Karpas-422 (cell line): ENCODE measurements at places on chromosomes 5 and 9. TPM values are rescaled to one million over a fixed set of nuclear protein-coding genes. Genes with fewer than 3 reads are reported as not detected.

SLC6A19 gene
- total RNA-seq = not detected in 2 replicates

DNA sequence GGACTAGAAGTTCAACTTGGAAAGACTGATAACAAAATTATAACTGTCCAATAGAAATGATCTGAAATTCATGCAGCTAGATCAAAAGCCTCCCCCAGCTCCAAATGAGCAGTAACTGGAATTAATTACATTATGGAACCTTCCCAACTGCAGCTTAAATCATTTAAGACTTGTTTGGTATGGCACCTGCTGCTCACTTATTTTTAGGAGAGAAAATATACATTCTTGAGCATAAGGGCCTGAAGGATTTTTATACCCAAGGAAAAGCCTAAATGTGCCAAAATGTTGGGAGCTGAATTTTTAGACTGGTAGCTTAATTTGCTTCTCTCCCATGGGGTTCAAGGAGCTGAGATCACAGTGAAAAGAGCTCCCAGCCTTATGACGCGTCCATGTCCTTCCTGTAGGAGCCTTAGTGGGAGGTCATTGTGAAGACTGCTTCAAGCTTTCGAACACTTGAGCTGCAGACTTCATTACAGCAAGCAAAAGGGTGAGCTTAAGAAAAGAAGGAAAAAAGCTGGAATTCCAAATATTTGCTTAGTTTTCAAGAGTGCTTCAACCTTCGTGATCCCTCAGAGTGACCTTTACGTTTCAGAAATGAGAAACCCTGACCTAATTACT, 276.0 kb downstream of the DMAC1 start:
- no peak for DNase-seq

DNA sequence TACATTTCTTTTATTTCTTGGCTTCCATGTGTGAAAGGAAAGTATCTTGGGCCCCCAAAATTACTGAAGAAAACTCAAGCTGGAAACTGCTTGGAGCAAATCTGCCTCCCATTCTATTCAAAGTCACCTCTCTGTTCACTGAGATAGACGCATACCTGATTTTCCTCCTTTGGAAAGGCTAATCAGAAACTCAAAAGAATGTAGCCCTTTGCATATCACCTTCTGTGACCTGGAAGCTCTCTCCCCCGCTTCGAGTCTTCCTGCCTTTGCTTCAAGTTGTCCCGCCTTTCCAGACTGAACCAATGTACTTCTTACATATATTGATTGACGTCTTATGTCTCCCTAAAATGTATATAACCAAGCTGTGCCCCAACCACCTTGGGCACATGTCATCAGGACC, 5.0 kb upstream of the RXFP3 start:
- no peak for DNase-seq

DNA sequence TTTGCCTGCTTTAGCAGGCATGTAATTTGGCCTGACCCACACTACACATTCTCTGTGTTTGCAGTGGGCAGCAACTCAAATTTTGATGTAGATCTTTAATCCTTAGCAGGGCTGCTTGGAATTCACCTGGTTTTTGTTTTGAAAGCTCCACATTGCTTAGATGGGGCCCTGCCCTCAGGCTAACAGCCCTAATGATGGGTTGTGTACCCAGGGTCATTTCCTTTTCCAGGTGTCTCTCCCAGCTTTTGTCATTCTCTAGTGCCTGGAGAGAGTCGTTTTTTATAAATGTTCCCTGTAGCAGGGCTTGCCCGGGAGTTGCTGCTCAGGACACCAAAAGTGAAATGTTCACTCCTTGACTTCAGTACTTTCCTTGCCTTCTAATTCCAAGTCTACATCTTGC, 126.3 kb downstream of the TRIO start:
- no peak for DNase-seq

C9orf57 gene
- total RNA-seq = not detected in 2 replicates

GRCh38 chr9:80699511-80699998, 989.8 kb downstream of the TLE1 start:
- DNase-seq = no peak

DNA sequence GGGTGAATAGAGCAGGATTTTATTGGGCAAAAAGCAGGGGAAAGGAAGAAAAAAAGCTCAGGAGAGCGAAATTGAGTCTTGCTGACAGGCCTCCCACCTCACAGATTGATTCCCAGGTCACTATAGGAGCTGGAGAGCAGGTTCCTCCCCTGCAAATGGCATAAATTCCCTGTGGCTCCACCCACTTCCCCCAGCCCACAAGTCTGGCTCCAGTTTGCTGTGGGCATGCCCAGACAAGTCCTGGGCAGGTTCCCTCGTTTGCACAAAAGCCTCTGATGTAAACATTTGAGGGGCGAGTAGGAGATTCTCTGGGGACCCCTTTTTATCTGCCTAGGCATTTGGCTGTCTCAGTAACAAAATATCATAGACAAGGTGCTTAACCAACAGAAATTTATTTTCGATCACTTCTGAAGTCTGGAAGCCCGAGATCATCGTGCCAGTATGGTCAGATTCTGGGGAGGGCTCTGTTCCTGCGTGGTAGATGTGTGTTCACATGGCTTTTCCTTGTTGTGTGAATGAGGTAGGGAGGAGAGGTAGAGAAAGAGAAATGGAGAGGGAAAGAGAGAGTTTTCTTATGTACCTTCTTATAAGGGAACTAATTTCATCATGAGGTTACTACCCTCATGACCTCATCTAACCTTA, 614.5 kb downstream of the MAT2B start:
- DNase-seq = no peak

GPR150 gene
- 0.34 and 0.51 TPM in 2 replicates for total RNA-seq

DNA sequence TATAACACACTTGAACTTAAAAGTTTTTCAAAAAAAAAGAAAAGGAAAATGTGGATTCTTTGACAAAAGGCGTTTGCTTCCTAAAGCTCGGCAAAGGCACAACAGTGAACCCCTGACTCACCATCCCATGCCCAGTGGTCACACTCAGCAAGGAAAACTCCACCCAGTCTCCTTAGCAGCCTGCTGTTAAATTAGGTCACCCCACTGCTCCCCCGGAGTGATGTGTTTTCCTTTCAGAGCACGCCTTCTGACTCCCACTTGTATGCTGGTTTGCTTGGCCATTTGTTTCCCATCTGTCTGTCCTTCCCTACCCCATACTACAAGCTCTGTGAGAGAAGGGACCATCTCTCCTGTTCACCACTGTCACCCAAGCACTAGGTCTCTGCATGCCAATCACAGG, 23.8 kb downstream of the RETREG1 start:
- DNase-seq = no peak

LIFR gene
- not detected in 2 replicates for total RNA-seq

DNA sequence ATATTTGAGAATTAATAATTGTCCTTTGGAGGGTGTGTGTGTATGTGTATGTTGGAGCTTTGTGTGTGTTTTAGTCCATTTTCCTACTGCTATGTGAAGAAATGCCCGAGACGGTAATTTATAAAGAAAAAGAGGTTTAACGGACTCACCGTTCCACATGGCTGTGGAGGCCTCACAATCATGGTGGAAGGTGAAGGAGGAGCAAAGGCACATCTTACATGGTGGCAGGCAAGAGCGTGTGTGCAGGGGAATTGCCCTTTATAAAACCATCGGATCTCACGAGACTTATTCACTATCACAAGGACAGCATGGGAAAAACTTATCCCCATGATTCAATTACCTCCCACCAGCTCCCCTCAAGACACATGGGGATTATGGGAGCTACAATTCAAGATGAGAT, 44.1 kb downstream of the TMC1 start:
- DNase-seq = no peak

DNA sequence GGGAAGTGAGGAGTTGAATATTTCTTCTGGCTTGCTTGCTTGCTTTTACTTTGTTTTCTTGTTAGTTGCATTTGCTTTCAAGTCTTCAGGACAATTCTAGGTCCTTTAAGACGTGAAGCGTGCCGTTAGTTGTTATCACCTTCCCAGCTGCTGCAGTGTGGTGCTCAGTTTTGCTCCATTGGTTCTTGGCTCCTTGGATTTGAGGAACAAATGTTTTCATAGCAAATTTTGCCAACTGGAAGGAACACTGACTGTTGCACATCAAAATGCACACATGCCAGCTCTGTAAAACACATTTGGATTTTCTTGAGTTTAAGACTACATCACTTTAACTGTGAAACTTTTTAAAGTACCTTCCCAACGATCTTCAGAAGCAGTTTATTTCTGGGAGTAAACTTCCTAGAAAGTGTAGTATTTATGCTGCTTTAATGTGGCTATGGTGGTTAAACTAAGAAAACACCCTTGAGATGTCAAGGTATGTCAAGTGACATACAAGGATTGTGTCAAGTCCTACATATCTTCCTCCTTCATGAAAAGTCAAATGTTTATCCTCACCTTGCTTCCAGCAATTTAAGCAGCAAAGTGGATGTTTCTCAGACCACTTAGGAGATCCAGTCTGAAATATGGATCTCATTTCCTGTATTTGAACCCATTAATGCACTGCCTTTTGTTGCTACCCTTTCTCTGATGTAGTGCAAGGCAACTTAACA, 24.9 kb downstream of the MOCS2 start:
- DNase-seq = no peak

IL13 gene
- total RNA-seq = not detected in 2 replicates

- no peak for DNase-seq
Observed at GRCh38 chr5:5340206-5340729, 82.2 kb upstream of the ICE1 start.

SPATA31C1 gene
- total RNA-seq = not detected in 2 replicates
